ENCODE measurements at places on chromosomes 12 and 14.
A peak's percentile ranks its signal among the peaks of the same experiment; 100 is the strongest.

- DNase-seq: peak; percentile 77
These were observed 13.0 kb upstream of the TPCN1 start for GRCh38 chr12:113208041-113208934.

DNA sequence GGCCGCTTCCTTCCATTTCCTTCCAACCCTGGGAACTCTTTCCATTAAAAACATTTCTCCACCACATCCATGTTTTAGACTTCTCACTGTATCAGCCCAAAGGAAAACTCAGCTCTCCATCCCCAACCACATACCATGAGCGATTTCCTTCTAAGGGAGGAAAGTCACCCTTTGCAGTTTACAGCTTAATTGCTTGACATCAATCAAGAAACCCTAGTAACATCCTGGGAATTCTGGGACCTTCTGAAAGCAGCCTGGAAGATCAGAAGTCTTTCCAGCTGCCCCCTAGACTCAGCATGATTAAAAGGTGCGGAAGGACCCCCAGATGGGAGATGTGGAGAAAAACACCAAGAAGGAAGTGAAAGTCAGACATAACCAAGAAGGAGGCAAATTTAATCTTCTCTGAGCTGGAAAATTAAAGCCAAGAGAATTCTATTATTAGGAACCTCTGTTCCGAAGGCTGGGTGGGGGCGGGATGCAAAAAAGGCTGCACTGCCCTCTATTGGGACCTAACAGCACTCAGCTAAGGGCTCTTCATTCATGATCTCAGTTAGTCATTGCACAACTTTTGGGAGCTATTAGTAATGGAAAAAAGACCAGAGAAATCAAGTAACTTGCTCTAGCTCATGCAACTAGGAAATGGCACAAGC lies 73.3 kb upstream of the PLXNC1 start:
- peak; percentile 46 for DNase-seq

DNA sequence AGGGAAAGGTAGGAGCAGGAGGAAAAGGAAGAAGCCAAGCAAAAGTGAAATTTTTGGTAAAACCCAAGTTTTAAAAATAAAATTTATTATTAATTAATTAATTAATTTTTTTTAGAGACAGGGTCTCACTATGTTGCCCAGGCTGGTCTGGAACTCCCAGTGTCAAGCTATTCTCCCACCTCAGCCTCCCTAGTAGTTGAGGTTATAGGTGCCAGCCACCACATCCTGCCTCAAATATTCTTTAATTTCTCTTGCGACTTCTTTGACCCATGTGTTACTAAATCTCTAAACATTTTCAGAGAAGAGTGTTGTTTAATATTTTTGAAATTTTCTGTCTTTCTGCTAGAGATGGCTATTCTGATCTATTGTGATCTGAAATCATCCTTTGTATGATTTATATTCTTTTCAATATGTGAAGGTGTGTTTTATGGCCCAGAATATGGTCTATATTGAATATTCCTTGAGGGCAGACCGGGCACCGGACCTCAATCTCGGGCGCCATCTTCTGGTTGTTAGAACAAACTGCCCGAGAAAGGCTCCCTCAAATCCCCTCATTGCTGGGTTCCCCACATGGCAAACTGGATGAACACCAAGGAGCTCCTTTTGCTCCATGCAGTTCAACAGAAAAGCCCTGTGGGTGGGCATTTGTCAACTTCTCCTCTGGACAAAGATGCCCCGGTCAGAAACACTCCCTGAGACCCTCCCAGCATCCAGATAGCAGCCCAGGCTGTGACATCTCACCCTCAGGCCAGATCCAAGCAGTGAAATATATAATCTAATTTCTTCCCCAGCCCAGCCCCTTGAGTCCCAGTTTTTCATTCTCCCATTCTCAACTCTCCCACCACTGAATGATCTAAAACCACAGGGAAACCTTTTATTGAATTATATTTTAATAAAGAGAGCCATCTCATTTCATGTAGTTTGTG lies 110.5 kb downstream of the ASCL4 start:
- peak; percentile 61 for DNase-seq

GRCh38 chr12:62694632-62695031 lies 228.0 kb downstream of the MON2 start:
- no peak for DNase-seq

- DNase-seq: no peak
These were observed 246.2 kb upstream of the LRIG3 start for GRCh38 chr12:59166457-59166856.

GRCh38 chr14:95389471-95390011 lies 69.8 kb upstream of the CLMN start:
- no peak for DNase-seq

DNA sequence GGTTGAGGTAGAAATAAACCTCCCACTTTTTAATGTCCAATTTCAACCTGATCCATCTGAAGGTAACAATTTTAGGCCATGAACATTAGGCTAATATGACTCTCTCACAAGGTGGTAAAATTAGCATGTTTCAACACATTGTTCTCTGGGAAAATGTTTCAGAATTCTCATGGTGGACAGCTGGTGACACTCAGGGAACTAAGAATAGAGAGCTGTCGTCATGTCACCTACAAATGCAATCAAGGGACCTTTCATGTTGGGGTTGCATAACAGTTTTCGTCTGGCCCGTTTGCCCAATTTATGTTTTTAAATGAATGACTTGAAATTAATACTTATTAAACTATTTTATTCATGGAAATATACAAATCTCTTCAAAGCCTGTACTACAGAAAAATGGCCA lies 180.7 kb upstream of the PRICKLE1 start:
- no peak for DNase-seq

GRCh38 chr14:74637178-74637550 lies 25.1 kb upstream of the LTBP2 start:
- no peak for DNase-seq

DNA sequence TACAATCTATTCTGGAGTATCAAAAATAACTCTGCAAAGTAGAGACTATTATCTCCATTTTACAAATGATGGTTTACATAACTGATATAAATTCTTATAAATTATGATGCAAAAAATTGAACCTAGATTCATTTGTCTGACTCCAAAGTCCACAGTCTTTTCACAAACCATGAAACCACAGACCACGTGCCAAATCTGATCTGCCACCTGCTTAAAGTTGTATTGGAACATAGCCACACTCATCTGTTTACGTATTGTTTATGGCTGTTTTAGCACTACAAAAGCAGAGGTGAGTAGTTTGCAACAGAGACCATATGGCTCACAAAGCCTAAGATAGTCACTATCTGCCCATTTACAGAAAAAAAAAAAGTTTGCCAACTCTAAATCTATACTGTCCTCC lies 105.3 kb downstream of the KCNH5 start:
- DNase-seq: no peak

- DNase-seq: no peak
These were observed 24.5 kb downstream of the PCNX4 start for GRCh38 chr14:60116181-60116580.

DNA sequence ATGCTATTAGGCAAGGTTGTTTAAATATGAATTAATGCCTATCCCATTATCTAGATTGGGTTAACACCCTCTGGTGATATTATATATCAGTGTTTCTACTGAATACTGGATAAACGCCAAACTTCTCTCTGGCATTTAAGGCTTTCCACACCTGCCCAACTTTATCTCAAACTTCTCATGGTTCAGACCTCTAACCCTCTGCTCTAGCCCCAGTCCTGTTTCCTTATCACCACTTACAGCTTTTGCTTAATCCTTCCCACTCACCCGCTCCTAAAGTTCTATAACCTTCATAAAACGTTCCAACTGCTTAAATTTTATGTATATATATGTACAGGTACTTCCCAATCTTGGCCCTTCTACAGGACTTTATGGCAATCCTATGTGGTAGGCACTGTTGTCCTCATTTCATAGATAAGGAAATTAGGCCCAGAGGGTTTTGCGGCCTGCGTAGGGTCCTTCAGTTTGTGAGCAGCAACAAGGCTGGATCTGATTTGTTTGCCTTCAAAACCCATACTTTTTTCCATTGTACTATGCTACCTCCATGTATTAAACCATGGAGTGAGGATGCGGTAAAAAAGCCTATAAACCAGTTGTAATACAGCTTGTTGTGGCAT lies 1.2 kb downstream of the LPCAT3 start:
- DNase-seq: peak; percentile 90

GRCh38 chr12:120194534-120195395 lies at the start of gene GCN1:
GCN1 (minus strand) TSS chr12:120194715; CDS start chr12:120194697, 18 bp downstream.
- DNase-seq: peak; percentile 83

- no peak for DNase-seq
These were observed 7.0 kb upstream of the VRK1 start for GRCh38 chr14:96790186-96790585.

GRCh38 chr14:22846811-22847307 lies 10.5 kb downstream of the MMP14 start:
- no peak for DNase-seq

DNA sequence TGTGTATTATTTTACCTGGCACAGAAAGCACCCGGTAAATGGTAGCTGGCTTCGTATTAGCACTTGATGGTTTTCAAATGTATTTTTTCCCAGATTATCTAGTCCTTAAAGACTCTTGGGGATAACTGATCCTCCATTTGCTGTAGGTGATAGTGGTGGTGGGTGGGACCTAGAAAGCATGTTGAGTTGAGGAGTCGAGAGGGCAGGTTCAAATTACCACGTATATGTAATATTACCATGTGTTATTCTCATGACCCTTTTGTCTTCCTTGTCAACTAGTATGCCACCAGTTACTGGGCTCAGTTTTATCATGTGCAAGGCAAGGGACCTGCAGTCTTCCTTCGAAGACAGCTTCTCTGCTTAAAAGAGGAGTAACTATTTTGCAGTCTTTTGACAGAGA lies 1.8 kb downstream of the GLRX5 start:
- DNase-seq: peak; percentile 72

- no peak for DNase-seq
These were observed 12.5 kb downstream of the GNS start for GRCh38 chr12:64746663-64747062.

GRCh38 chr14:104514156-104514848 lies 65.3 kb upstream of the C14orf180 start:
- DNase-seq: no peak

GRCh38 chr14:64753999-64754398 lies 49.8 kb downstream of the PLEKHG3 start:
- DNase-seq: no peak

- DNase-seq: no peak
These were observed 80.9 kb downstream of the ABCD2 start for GRCh38 chr12:39538679-39539104.

- DNase-seq: no peak
These were observed 2.9 kb downstream of the RILPL1 start for GRCh38 chr12:123530668-123531067.

DNA sequence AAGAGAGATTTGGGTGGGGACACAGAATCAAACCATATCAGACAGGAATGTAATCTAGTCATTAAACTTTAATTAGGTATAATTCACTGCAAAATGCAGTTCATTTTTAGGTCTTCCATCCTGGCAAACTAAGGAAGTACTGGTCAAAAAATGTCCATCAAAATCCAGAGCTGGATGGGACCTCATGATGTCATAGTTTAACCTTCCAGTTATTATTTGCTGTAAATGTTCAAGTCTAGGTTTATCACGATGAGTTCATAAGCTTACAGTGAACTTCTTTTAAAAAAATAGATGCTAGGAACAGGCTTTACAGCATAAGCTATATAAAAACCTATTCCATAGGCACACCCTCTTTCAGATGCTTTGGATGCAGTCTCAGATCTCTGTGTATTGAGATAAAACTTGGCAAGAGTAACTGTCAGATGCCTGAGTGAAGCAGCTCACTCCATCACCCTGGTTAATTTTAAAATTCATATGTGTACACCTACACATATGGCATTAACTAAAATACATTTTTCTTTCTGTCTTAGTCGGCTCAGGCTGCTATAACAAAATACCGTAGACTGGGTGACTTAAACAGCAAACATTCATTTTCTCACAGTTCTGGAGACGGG lies 7.9 kb downstream of the SSPN start:
- no peak for DNase-seq

DNA sequence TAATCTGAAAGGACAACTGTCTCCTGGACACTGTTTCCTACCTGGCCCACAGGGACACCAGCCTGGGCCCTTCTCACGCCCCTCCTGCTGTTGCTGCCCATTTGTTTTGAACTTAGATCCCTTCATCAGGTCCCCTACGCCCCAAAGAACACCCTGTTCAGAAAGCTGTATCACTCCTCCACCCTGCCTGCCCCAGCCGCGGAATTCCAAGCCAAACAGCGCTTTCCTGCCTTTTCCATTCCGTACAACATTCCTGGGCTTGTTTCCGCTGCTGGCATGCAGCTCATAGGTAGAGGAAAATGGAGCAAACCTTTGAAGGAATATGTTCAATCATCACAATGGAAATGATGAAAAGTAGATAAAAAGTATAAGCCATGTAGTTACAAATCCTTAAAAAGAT lies 12.8 kb upstream of the GSG1 start:
- no peak for DNase-seq

- no peak for DNase-seq
These were observed at the start of gene FAIM2 for GRCh38 chr12:49903700-49904423. FAIM2 (minus strand) TSS chr12:49903900; CDS start chr12:49903792, 108 bp downstream.

GRCh38 chr14:55059333-55059732 lies 7.9 kb downstream of the MAPK1IP1L start:
- no peak for DNase-seq

- DNase-seq: no peak
These were observed 171.4 kb downstream of the PHETA1 start for GRCh38 chr12:111197376-111197944.

- DNase-seq: peak; percentile 17
These were observed 257.1 kb downstream of the SSPN start for GRCh38 chr12:26452511-26452910.

- no peak for DNase-seq
These were observed 7.6 kb upstream of the ORAI1 start for GRCh38 chr12:121618659-121619233.

Measured in hematopoietic multipotent progenitor cell treated with erythropoietin and hydrocortisone succinate and interleukin-3 and kit ligand, for 8 days (in vitro differentiated cells).